ENCODE measurements at places on chromosomes 11 and 22. TPM values are rescaled to one million over a fixed set of nuclear protein-coding genes. Genes with fewer than 3 reads are reported as not detected.

TECTA gene
- 1.6 TPM for polyA plus RNA-seq

TRPM5 gene
- polyA plus RNA-seq, result 0.04 TPM

CCDC88B gene
- 3.9 TPM for polyA plus RNA-seq

OR4C11 gene
- not detected for polyA plus RNA-seq

CCDC73 gene
- 0.05 TPM for polyA plus RNA-seq

ANO1 gene
- polyA plus RNA-seq, result 6.3 TPM

RIMBP3B gene
- polyA plus RNA-seq, result not detected

MAJIN gene
- not detected for polyA plus RNA-seq

FGF19 gene
- 0.53 TPM for polyA plus RNA-seq

CASP1 gene
- polyA plus RNA-seq, result 6.5 TPM

TNNI2 gene
- 3,886 TPM for polyA plus RNA-seq

RTN4R gene
- 19.9 TPM for polyA plus RNA-seq

NLRP14 gene
- polyA plus RNA-seq, result not detected

TSPAN18 gene
- 37.2 TPM for polyA plus RNA-seq

WBP2NL gene
- polyA plus RNA-seq, result 1.7 TPM

SLN gene
- polyA plus RNA-seq, result 2,452 TPM

MAPK8IP2 gene
- 0.51 TPM for polyA plus RNA-seq

Data from forelimb muscle (tissue), 1 donor.